ENCODE measurements at places on chromosomes 12 and 14. TPM values are rescaled to one million over a fixed set of nuclear protein-coding genes. Genes with fewer than 3 reads are reported as not detected.

GRCh38 chr14:60093606-60094005 is 1.9 kb downstream of the PCNX4 start:
- DNase-seq, result no peak

GRCh38 chr12:82833481-82833880 is 146.8 kb downstream of the TMTC2 start:
- DNase-seq, result no peak

The FGF23 gene
- polyA plus RNA-seq, result 0.03 TPM

- DNase-seq, result no peak
These were observed 5.1 kb upstream of the USP30 start for GRCh38 chr12:109047081-109047805.

GRCh38 chr14:73290279-73290678 is 53.0 kb downstream of the PAPLN start:
- no peak for DNase-seq

The LGALS3 gene
- polyA plus RNA-seq, result 26.0 TPM

DNA sequence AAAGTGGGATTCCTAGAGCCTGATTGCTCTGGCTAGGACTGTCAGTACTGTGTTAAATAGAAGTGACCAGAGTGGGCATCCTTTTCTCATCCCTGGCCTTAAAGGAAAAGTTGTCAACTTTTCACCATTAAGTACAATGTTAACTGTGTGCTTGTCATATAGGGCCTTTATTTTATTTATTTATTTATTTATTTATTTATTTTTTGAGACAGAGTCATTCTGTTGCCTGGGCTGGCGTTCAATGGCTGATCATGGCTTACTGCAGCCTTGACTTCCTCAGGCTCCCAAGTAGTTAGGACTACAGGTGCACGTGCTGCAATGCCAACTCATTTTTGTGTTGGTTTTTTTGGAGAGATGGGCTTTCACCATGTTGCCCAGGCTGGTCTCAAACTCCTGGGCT is 11.6 kb downstream of the SH2B3 start:
- no peak for DNase-seq

The C12orf43 gene
- 14.6 TPM for polyA plus RNA-seq

DNA sequence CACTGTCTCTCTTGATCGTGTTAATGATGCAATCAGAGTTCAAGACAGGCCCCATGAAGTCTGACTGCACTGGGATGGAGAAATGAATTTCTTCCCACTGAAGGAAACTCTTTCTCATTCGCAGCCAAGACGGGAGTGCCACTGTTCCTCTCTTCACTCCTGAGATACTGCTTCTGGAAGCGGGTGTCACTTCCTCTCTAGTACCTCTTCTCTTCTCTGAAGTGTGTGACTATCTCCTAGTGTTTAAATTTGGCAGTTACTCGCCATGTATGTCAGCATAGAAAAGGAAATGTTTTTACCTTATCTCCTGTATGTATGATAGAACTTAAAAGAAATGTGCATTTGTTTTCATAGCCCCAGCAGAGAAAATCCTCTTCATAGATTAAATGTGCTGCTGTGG is 215.2 kb downstream of the ANO6 start:
- DNase-seq, result no peak

- no peak for DNase-seq
These were observed 136.0 kb downstream of the ADGRD1 start for GRCh38 chr12:131089531-131090273.

DNA sequence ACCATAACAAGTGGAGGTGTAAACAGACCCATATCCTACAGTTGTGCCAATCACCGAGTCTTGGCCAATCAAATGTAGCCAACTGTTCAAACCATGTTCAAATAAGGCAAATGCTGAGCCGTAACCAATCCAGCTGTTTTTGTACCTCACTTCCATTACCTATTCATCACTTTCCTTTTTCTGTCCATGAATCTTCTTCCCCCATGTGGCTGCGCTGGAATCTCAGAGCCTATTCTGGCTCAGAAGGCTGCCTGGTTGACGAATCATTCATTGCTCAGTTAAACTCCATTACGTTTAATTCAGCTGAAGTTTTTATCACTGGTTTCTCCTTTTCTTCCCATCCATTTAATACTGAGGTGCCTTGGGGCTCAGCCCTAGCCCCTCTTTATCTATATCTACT is 71.1 kb downstream of the TBC1D30 start:
- DNase-seq, result no peak

The HHIPL1 gene
- 1.5 TPM for polyA plus RNA-seq

DNA sequence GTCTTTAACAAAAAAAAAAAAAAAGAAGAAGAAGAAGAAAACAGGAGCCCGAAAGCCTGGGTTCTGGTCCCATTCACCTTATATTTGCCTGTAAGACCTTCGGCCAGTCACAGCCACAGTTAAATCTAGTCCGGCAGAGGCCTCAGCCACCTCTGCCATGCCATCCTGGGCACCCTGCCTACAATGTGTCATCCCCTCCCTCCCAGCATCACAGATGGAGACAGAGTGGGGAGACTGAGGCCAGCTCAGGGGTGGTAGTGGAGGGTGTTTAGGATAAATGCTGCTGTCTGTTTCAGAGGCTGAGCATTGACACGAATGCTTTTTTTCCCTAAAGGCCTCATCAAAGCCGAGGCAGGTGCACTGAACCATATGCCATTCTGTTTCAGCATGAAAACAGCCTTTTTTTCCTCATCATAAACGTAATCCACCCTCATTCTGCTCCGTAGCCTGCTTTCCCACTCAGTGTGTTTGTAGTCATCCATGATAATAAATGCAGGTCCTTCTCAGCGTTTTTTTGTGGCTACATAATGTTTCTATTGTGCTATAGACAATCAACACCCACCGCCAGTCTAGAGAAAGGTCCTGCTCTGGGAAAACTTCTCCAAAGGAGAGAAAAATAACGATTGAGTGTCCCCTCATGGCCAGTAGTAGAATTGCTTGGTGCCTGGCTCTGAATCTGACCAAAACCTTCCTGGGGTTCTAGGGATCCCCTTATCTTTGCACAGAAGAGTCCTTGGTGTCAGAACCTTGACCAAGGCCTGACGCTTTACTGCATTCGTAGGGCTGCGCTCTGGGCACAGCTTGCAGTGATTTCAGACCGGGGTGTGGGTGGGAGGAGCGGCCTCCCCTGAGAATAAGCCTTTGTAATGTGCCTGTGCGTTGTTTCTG is 41.1 kb upstream of the TSPAN9 start:
- DNase-seq, result no peak

The OR10A7 gene
- not detected for polyA plus RNA-seq

- no peak for DNase-seq
These were observed 21.9 kb upstream of the EID3 start for GRCh38 chr12:104281636-104282035.
